T follicular helper cell (primary cell): ENCODE measurements at places on chromosomes 1 and 21.
A peak's percentile ranks its signal among the peaks of the same experiment; 100 is the strongest.

DNA sequence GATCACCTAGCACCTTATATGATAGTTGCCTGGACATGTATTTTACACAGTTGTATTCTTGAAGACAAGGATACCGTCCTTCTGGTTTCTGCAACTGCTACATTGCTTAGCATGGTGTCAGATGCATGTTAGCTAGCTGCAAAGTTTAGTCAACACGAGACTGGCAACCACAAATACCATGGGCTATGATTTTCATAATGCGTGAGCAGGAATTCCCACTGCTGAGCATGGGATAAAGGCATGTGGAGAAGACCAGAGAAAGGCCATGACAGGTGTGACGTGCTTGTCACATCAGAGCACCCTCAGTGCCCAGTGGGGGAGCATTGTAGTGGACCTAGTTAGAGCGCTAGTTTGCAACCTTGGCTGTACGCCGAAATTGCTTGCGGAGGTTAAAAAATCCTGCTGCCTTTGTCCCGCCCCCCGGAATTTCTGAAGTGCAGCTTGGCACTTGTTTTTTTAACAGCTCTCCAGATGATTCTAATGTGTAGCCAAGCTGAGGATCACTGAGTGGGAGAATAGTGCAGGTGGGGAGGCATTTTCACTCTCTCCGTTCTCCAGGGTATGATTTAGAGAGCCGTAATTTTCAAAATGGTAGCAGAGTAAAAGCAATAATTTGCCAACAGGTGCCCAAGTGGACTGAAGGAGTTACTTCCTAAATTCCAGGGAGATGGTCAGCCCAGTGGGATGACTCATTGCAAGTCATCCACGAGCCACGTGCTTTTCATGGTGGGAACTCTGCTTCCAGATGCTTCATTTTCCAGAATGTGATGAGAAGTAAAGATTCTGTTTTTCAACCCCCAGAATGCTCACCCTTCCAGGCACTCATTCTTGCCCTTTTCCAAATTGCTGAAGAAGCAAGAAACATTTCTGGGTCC lies 81.0 kb downstream of the CNIH3 start:
- DNase-seq, result no peak

DNA sequence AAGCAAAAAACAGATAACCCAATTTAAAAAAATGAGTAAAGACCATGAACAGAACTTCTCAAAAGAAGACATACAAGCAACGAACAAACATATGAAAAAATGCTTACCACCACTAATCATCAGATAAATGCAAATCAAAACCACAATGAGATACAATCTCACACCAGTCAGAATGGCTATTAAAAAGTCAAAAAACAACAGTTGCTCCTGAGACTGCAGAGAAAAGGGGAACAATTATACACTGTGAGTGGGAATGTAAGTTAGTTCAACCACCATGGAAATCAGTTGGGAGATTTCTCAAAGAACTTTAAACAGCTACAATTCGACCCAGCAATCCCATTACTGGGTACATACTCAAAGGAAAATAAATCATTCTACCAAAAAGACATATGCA lies 131.6 kb downstream of the PTGER3 start:
- no peak for DNase-seq

DNA sequence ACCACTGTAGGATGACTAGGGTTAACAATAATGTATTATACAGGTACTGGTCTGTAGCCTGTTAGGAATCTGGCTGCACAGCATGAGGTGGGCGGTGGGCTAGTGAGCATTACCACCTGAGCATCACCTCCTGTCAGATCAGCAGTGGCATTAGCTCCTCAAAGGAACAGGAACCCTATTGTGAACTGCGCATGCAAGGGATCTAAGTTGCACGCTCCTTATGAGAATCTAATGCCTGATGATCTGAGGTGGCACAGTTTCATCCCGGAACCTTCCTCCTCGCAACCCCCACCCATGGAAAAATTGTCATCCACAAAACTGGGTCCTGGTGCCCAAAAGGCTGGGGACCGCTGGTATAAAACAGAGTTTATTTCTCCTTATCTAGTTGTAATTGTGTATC lies 147.6 kb downstream of the FGGY start:
- DNase-seq, result no peak

GRCh38 chr1:30919025-30919881 lies 10.7 kb upstream of the SDC3 start:
- no peak for DNase-seq

- DNase-seq, result no peak
Measured at GRCh38 chr1:195979646-195980045, 628.6 kb downstream of the KCNT2 start.

- no peak for DNase-seq
Measured at GRCh38 chr1:41863718-41864117, 55.0 kb downstream of the HIVEP3 start.

GRCh38 chr1:29120367-29120766 lies 3.3 kb downstream of the TMEM200B start:
- DNase-seq, result no peak

- DNase-seq, result no peak
Measured at GRCh38 chr1:181119093-181119989, 30.8 kb downstream of the IER5 start.

- no peak for DNase-seq
Measured at GRCh38 chr1:157092831-157093230, 6.8 kb downstream of the ETV3L start.

DNA sequence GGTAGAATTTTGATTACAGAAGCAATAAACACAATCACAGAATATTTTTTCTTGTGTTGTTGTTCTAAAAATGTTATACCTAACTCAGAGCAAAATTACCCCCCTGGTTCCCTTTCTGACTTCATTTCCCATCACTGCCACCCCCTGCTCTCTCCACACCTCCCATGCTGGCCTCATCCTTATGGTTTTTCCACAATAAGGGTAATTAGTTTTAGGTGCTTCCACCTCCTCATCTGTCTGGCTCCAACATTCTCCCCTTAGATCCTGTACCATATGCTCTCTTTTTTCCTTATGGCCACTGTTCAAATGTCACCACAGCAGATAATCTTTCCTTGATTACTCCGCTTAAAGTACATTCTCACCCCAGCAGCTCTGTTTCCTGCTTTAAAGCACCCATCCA lies 2208.6 kb downstream of the MRPL39 start:
- no peak for DNase-seq

DNA sequence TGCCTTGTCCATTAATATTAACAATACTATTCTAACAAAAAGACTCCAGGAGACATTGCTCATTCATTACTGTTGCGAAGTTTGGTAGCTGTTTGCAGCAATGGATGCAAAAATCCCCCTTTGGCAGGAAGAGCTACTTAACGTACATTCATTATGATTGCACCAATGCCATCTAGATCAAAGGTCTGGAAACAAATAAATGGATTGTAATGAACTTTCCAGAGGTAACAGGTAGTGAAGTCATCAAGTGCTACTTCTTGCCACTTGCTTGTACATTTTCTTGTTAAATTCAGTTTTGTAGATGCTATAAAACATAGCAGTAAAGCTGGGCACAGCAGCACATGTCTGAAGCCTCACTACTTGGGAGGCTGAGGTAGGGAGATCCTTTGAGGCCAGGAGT lies 93.9 kb downstream of the DDAH1 start:
- no peak for DNase-seq

- no peak for DNase-seq
Measured at GRCh38 chr1:91948097-91948496, 1.1 kb upstream of the BRDT start.

DNA sequence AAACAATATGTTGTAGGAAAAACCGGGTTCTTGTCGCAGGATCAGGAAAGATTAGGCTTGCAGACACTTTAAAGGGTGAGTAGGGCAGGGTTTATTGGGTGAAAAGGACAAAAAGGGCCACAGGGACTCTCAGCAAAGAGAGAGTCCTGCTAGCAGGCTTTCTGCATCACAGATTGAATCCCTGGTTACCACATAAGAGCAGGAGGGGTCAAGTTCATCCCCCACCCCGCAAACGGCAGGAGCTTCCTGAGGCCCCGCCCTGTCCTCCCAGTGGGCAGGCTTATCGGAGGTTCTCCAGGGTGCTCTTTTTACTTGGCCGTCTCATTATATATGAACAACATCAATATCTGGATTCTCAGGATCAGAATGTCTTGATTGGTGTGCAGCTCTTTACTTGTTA lies 47.7 kb downstream of the SYCP1 start:
- DNase-seq, result no peak

DNA sequence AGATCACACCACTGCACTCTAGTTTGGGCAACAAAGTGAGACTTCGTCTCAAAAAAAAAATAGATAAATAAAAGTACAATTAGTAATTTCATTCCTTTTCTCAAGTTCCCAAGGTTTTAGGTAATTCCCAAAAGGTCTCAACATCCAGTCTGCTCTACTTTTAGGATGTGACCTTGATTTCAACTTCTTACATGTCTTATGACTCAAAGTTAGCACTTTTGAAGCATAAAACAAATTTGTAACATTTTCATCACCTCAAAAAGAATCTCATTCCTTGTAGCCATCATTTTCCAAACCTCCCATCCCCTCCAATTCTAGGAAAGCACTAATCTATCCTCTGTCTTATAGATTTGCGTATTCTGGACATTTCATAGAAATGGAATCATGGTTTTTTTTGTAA lies 32.2 kb downstream of the SNX27 start:
- no peak for DNase-seq

- no peak for DNase-seq
Measured at GRCh38 chr1:54221867-54222484, 22.0 kb downstream of the MRPL37 start.

DNA sequence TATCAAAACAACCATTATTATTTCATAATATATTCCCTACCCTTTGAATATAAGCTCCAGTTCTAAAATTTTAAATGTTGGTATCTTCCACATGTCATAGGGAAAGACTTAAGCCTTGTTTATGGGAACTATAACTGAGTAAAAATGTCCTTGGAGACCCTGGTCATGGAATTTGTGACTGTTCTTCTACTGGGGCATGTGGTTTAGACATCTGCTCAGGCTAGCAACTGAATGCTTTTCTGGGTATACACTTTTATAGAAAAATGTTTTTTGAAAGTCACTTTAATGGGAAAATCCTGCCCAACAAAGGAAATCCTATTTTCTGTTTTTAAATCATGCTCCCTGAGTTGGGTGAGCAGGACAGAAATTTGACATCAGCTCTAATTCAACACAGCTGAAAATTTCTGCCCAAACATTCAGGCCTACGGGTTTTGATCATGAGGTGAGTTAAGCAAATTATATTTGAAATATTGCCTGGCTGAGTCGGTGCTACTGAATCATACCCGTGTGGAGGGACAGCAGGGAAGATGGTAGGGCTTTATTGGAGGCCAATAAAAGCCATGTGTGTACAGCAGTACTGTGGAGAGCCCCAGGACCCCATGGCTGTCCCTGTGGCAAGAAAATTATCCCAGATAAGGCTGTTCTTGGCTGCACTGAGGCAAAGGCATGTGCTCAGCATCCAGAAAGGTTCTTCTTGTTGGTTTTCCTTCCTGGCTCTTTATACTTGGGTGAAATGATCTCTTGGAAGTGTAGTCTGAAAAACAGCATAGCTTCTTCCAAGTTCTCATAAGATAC lies 391.8 kb downstream of the DISC1 start:
- DNase-seq, result no peak

GRCh38 chr1:83860490-83861221 lies 138.3 kb downstream of the TTLL7 start:
- DNase-seq, result peak; percentile 56

- DNase-seq, result no peak
Measured at GRCh38 chr1:26259005-26259404, 20.9 kb upstream of the SH3BGRL3 start.

- DNase-seq, result no peak
Measured at GRCh38 chr1:193181985-193182384, 4.4 kb downstream of the B3GALT2 start.

DNA sequence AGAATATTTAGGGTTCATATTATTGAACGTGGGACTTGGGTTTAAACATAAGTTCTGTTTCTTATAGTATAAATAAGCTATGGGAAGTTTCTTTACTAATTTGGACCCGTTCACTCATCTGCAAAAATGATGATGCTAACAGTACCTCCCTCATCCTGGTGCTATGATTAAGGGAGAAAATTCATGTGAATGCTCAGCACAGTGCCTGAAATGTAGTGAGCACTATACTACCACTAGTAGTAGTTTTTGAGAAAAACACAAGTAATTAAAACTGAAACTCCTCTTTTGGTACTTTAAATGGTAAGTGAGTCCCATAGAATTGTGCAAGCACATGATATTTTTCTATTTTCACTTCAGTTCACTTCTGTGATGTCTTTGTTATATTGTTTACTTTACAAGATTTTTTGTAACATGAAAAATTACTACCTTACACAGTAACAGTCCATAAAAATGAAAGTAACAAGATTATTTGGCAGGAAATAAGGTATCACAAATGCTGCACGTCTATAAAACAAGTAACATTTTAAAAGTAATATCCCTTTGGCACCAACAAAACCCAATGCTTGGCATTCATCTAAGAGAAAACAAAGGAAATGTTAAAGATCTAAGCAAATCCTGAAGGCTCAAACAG lies 11.3 kb upstream of the PTPRC start:
- DNase-seq, result no peak

- no peak for DNase-seq
Measured at GRCh38 chr1:57165546-57165945, 199.7 kb upstream of the C8B start.

GRCh38 chr1:155729031-155729898 lies 40.4 kb downstream of the DAP3 start:
- DNase-seq, result peak; percentile 2

GRCh38 chr1:178870944-178871343 lies at the start of gene ANGPTL1:
ANGPTL1 (minus strand) TSS chr1:178871077; CDS start chr1:178865776, 5,301 bp downstream.
- DNase-seq, result no peak

GRCh38 chr1:88698140-88698539 lies 14.1 kb downstream of the PKN2 start:
- no peak for DNase-seq

- DNase-seq, result no peak
Measured at GRCh38 chr1:14778898-14779865, 180.7 kb downstream of the KAZN start.

DNA sequence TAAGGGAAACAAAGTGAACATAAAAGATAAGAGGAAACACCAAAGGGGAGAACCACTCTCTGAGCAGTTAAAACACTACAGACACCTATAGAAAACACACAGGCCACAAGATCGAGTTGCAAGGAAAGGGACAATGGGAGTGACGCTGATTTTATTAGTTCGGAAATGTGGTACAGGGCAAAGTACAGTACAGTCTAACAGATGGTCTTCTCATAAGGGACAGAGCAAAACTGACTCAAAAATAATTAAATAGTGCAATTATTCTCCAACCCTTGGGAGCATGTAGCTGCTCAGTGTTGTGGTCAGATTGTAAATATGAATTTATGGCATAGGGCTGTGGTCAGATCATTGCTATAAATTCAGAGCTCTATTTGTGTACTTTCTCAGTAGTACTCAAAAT lies 352.0 kb downstream of the USH2A start:
- no peak for DNase-seq

- DNase-seq, result no peak
Measured at GRCh38 chr21:46237474-46237873, 8.9 kb upstream of the LSS start.
